T-cell (primary cell): ENCODE measurements at places on chromosomes 11 and 22. TPM values are rescaled to one million over a fixed set of nuclear protein-coding genes. Genes with fewer than 3 reads are reported as not detected.

GSTT2 gene
- not detected for total RNA-seq

BRSK2 gene
- total RNA-seq, result 1.5 TPM

FOXR1 gene
- not detected for total RNA-seq

PHLDB1 gene
- total RNA-seq, result 6.0 TPM

SNAP29 gene
- total RNA-seq, result 23.3 TPM

EHF gene
- total RNA-seq, result 0.30 TPM

MS4A12 gene
- not detected for total RNA-seq

SLCO2B1 gene
- 0.79 TPM for total RNA-seq

DRD2 gene
- not detected for total RNA-seq

GSTT2B gene
- total RNA-seq, result not detected

USH1C gene
- not detected for total RNA-seq

FGF4 gene
- not detected for total RNA-seq
